Muscle of arm (tissue), 14 donors: ENCODE measurements at places on chromosomes 4 and X. TPM values are rescaled to one million over a fixed set of nuclear protein-coding genes. Genes with fewer than 3 reads are reported as not detected.

Gene PCDH10
- polyA plus RNA-seq: 0.40 TPM

- no peak for DNase-seq
Measured at GRCh38 chr4:175678451-175678850, 133.6 kb downstream of the GPM6A start.

DNA sequence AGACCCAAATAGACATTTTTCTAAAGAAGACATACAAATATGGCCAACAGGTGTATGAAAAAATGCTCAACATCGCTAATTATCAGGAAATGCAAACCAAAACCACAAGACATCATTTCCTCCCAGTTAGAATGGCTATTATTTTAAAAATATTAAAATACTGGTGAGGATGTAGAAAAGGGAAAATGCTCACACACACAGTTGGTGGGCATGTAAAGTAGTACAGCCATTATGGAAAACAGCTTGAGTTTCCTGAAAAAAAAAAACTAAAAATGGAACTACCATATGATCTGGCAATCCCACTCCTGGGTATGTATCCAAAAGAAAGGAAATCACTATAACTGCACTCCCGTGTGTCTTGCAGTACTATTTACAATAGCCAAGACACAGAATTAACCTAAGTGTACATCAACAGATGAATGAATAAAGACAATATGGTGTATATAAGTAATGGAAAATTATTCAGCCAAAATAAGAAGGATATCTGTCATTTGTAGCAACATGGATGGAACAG lies 128.9 kb upstream of the DKK2 start:
- peak; percentile 4 for DNase-seq

DNA sequence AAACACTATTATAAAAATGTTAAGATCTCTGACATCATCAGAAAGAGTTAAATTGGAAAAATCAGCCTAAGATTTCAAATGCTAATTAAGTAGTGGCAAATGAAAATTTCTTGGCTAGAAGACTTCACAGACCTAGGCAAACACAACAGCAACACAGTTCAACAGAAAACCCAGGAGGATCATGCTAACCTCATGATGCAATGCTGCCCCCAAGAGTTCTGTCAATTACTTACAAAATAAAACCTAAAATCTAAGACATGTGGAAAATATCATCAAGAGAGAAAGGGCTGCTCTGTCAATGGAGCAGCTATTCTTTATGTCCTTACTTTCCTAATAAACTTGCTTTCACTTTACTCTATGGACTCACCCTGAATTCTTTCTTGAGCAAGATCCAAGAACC lies 21.0 kb downstream of the S100G start:
- peak; percentile 47 for DNase-seq

GRCh38 chr4:176090115-176090514 lies 24.5 kb downstream of the WDR17 start:
- no peak for DNase-seq

DNA sequence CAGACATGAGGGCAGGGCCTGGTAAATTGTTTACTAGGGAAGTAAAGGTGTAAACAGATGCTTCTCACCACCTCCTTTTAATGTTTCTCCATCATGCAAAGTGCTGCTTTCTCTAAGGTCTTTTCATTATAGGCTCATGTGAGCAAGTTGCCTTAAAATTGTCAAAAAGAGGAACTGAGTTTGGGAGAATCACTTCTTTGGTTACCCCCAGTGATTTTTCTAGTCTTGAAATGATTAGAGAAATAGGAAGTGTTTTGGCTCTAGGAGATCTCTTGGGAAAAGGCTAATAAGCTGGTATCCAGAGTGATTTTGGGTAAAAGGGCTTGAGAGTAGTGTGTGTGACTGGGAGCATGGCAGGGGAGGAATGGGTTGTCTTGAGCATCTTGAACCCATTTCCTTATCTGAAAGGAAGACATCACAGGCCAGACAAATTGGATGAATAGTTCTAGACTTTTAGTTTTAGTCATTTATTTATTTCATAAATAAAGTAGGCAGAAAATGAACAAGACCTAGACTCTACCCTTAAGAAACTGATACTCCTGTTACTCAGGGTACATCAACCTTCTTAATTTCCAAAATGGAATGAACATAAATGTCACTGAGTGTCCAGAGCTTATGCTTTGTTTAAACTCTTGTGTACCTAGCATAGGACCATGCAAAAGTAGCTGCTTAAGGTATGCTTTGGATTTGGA lies 14.2 kb downstream of the GRPR start:
- DNase-seq: no peak

- DNase-seq: peak; percentile 90
Measured at GRCh38 chr4:7828011-7828720, 111.5 kb downstream of the AFAP1 start.

Gene S100G
- polyA plus RNA-seq: not detected

Gene ETDA
- polyA plus RNA-seq: 0.41 TPM

DNA sequence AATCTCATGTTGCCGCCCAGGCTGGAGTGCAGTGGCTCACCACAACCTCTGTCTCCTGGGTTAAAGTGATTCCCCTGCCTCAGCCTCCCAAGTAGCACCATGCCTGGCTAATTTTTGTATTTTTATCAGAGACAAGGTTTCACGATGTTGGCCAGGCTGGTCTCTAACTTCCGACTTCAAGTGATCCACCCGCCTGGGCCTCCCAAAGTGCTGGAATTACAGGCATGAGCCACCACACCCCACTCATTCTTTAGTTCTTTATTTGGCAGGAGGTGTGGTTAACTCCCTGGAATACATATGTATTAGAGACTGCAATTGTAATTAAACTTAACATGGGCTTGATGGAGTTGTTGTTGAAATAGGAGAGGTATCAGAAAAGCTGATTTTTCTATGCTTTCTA lies 1396.9 kb upstream of the IGFBP7 start:
- DNase-seq: no peak

DNA sequence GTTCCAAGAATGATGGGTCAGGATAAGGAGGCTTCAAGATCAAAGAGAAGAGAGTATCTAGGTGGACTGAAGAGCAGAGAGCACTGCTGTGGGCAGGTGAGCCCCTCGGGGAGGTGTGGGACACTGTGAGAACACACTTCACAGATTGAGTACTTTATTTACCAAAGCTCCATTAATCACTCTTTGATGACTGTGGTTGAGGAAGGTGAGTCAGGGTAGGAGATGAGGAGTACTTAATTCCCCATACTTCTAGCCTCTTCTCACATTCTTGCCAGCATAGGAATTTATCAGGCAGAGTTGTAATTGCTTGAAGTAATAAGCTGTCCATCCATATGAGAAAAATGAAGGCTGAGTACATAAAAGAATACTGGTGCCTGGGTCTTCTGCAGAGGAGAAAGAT lies 375.3 kb downstream of the PCDH10 start:
- no peak for DNase-seq
